Activated T-cell treated with anti-CD3 and anti-CD28 coated beads for 24 hours (primary cell): ENCODE measurements at places on chromosomes 6 and 20.

DNA sequence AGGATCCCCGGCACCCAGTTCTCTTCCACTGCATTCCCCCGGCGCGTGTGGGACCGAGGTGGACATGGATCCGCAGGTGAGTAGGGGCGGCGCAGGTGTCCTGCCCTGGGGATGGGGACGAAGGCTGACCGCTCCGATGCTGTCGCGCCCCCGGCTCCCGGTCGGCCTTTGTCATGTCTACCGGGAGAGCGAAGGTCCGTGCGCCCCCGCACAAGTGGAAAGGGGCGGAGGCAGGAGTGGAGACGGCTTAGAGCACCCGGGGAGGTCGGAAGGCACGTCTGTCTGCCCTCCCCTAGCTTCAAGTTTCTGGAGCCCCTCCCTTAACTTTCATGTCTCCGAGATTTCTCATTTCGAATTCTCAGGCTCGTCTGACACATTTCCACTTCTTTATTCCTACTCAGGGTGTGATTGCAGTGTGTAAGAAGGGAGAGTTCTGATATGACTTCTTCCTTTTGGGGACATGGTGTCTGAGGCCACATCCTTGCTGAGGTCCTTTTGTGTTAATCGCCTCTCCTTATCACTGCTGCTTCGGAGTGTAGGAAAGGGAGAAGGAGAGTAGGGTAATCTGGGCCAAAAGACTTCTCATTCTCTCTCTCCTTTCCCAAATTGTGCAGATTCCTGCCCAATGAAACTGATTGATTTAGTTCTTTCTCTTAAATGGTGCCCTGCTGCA is 435 bp downstream of the KIFC1 start:
- no peak for DNase-seq

DNA sequence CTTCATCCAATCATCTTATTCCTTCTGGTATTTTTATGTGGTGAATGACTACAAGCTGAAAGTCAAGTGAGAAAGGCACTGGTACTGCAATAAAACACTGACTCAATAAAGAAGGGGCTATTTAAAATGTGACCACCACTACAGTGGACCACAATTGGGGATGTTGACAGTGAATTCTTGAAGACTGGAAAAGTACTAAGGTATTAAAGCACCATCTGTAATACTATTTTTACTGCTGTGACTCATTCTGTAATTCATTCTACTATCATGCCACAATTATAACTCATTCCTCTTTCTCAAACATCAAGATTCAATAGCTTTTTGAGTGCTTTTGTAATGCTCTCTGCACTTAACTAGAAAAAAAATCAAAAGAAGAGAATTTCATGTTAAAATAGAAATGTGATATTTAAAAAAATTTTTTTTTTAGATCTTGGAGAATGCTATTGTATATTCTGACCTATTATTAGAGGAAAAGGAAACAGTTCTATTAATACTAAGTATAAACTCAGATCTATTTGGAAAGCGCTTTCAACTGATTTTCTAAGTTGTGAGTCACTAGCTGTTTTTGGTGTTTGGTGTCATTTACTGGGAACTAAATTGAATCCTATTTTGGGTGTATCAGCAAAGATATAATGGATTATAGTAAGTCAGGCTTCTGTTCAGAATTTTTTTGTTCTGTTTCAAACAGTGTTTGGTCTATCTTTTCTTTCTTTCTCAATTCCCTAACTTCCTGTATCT is 104.7 kb upstream of the TMEM170B start:
- no peak for DNase-seq

DNA sequence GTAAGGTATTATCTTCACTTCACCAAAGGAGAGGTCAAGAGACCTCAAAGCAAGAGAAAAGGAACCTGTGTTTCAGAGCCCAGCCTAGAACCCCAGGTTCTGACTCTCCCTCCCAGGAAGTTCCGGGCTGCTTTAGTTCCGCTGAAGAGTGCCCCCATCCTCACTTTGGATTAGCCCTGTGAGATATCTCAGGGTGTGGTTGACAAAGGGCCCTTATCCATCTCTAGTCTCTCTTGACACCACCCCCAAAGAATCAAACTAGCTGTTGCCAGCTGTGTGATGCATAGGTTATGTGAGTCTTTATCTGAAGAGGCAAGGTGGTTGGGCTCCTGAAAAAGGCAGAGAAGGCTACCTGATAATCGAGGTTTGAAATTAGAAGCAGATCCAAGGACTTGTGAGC is 20.6 kb downstream of the BRPF3 start:
- DNase-seq: no peak

DNA sequence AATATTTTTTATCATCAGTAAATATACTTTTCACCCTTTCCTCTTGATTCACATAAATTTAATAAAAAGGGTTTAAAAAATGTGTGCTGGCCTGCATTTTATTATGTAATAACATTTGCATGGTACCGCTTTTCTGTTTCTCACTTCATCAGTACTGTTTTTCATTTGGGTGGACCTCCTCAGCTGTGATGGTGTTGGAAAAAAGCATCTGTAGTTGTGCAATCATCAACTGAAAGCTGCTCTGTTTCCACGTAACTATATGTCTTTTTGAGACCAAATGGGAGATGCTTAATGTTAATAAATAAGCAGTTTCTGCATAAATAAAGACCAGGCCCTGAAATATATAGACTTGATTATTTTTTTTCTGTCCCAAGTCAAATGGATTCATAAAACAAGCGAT is 31.6 kb upstream of the CENPW start:
- DNase-seq: no peak

DNA sequence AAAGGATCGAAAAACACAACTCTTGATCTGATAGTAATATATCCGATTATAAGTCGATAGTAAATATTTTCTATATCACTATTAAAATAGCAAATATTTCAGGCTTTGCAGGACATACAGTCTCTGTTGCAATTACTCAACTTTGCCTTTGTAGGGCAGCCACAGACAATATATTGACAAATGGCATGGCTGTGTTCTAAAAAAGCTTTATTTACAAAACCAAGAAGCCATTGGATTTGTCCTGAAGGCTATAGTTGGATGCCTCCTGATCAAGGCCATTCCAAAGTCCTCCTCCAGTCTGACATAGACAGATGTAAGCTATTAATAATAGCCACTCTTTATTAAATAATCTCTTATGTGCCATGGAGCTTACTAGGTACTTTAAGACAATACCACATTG is 5.9 kb downstream of the OCSTAMP start:
- no peak for DNase-seq

DNA sequence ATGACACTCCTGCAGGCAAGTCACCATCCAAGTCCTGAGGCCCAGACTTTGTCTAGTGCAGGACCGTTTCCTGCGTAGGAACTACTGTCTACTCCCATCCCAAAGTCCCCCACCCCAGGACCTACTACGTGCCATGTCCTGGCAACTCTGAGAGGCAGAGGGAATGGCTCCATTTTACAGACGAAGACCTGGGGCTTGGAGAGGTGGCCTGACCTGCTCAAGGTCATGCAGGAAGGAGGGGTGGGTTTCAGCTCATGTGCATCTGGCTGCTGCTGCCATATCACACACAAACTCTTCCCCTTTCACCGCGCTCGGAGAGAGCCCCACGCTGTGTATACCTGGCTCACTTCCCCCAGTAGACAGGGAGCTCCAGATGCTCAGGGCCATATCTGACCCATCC is 1.2 kb upstream of the NOL4L start:
- no peak for DNase-seq

DNA sequence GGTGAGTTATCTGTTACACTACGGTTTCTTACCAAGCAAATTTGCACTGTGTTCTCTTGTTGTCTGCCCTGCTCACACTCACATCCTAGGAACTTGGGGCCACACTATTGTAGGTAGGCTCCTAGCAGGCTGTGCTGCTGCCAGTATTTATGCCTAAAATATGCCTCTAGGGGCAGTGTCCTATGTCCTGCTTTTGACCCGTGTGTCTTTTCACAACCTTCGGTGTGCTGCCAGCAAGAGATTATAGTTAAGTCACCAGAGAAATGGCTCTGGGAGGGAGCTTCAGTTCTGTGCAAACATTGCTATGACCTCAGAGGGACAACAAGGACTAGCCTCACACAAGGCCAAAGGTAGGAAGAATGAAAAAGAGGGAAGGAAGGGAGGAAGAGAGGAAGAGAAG is 8.9 kb upstream of the TAAR5 start:
- DNase-seq: no peak

DNA sequence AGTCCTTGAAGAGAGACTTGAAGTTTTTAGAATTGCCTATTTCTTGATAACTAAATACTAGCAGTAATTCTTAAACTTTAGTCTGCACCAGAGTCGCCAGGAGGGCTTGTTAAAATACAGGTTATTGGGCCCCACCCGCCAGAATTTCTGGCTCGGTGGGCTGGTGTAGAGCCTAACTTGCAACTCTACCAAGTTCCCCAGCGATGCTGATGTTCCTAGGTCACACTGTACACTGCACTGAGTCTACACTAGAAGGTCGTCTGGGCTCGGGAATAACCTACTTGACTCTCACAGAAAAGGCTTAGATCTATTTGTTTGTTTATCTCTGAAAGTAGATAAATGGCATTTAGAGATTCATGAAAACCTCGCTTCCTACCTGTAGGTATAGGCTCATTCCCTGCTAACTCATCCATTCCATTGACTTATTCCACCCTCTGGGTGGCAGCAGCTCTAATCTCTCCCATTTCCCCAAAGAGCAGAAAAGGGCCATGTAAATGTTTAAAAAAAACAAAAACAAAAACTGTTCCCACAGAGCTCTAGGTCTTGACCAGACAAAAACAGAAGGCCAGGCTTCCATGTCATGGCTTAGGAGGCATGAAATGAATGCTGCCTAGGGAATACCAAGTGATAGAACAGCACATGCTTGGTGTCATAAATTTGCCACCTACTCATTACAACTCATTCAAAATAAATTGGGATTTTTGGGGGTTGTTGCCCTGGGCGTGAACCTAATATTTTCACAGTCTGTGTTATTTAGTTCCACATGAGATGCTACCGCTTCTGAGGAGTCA is 292.1 kb downstream of the ADGB start:
- DNase-seq: no peak

- peak; percentile 56 for DNase-seq
Observed at GRCh38 chr6:31814677-31815024, 432 bp downstream of the HSPA1L start.

GRCh38 chr20:1450926-1451491 is 15.6 kb downstream of the NSFL1C start:
- DNase-seq: no peak

DNA sequence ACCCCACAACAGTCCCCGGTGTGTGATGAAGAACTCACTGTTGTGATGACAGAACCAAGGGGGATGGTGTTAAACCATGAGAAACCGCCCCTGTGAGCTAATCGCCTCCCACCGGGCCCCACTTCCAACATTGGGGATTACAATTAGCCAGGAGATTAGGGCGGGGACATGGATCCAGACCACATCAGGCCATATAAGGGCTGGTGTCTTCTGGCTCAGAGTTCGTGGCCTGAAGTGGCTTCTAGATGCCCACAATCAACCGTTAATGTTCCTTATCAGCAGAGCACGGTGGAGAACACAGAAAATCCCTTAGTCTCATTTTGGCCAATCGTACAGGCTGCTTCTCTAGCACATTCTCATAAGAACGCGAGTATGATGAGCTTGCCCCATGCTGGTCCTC is 10.9 kb upstream of the MAS1 start:
- no peak for DNase-seq

DNA sequence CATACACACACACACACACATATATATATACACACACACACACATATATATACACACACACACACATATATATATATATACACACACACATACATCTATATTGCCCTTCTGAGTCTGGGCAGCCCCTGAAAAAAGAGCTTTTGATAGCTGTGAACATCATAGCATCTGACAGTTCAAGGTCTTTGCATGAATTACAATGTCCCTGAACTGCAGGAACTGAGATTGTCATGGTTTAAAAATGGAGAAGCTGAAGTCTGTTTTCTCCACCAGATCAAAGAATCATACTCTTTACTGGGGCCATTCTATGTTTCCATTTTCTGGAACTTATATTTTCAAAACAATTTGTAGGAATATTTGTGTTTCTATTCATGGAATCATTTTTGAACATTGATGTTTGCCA is 189.8 kb downstream of the ZDHHC14 start:
- no peak for DNase-seq

DNA sequence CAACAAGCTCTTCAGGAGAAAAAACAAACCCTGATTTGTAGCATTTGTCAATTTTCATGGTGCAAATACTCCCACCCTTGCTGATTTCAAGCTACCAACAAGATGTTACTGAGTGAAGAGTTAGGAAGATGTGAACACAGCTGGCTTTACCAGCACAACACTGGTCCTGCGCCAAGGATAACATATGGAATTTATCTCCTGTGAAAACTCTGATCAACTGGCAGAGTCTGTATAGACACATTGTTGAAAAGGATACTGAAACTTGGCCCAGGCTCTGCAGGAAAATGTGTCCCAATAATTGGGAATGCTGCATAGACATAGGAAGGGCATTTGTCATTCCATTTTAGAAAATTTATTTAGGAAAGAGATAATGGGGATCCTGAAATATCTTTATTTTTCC is 29.0 kb downstream of the OTOR start:
- DNase-seq: no peak

GRCh38 chr6:6587696-6588063 is 840 bp upstream of the LY86 start:
- DNase-seq: no peak

GRCh38 chr6:143290206-143290605 is 160.3 kb downstream of the ADAT2 start:
- no peak for DNase-seq

GRCh38 chr20:4141291-4142240 is 126.2 kb upstream of the RNF24 start:
- DNase-seq: no peak

DNA sequence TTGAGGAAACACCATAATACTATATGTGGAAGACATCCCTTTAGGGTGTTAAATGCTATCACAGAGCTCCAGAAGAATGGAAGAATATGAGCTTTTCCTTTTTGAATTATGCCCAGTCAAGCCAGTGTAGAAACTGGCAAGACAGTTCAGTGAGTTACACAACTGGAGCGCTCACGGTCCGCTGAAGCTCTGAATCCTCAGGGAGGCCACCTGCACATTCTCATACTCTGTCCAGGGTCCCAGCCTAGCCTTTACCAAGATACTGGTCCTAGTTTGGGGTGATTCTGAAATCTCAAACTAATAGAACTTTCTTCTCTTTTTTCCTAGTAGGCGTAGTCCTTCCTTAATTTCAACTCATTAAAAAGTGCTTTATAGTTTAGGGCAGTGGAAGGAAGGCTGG is 51.3 kb downstream of the ALDH8A1 start:
- no peak for DNase-seq

DNA sequence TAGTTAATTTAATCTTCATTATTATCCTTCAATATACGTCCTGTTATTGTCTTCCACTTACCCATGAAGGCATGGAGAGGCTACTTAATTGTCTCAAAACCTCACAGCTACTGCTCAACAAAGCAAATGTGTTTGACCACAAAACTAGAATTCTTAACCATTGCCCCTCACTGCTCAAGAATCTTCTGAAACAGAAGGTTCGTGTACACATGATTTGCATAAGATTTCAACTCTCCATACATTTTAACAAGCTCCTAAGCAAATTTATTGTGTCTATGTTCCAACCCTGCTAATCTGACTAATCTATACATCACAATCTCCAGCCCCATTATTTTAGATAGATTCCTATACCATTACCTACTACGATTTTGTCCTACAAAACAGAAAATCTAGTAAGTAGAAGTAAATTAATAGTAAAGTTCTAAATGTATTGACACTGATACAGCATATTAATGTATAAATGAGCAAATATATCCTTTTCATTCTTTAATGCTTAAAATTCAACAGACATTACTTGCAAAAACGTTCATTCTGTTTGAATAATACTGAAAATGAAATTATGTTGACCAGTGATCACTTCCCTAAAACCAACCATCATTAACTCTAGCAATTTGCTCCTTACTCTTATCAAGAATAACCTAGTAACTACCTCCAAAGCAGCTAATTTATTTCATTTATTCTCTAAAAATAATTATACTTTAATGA is 89.7 kb upstream of the RNF217 start:
- DNase-seq: no peak
